Fibroblast of skin of scalp (primary cell): ENCODE measurements at places on chromosomes 1 and 21.

- DNase-seq = peak; percentile 53
Observed at GRCh38 chr1:116373431-116374352, 648 bp downstream of the ATP1A1 start.

DNA sequence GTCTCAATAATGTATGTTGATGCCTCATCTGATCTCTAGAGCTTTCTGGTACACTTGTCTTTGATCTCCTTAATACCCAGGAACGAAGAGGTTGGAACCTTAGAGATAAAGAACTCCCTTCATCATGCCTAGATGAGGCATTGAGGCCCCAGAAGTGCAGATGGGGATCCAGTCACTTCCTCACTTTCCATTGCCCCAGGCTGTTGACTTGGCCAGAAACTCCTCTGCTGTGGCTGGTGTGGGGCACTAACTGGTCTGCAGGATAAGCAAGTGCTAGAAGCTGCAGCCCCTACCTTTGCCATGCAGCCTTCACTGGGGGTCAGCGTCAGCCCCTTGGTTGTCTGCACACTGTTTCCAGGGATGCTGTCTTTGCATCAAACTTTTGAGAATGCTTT lies 49.9 kb downstream of the STUM start:
- no peak for DNase-seq

DNA sequence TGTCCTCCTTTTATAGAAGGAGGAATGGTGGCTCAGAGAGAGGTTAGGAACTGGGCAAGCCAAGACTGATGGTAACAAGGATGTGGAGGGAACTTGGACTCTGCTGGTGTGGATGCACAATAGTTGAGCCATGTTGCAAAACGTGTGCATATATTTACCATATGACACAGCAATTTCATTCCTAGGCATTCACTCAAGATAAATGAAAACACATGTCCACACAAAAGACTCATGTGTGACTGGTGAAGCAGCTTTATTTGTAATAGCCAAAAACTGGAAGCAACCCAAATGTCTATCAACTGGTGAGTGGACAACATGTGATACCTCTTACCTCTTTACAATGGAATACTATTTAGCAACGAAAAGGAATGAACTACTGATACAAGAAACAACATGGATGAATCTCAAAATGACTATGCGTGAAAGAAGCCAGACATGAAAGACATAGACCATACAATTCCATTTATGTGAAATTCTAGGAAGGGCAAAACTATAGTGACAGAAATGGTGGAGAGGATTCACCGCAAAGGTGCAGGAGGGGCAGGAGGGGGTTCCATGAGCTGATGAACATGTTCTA lies 36.2 kb downstream of the CAMK2N1 start:
- peak; percentile 74 for DNase-seq

DNA sequence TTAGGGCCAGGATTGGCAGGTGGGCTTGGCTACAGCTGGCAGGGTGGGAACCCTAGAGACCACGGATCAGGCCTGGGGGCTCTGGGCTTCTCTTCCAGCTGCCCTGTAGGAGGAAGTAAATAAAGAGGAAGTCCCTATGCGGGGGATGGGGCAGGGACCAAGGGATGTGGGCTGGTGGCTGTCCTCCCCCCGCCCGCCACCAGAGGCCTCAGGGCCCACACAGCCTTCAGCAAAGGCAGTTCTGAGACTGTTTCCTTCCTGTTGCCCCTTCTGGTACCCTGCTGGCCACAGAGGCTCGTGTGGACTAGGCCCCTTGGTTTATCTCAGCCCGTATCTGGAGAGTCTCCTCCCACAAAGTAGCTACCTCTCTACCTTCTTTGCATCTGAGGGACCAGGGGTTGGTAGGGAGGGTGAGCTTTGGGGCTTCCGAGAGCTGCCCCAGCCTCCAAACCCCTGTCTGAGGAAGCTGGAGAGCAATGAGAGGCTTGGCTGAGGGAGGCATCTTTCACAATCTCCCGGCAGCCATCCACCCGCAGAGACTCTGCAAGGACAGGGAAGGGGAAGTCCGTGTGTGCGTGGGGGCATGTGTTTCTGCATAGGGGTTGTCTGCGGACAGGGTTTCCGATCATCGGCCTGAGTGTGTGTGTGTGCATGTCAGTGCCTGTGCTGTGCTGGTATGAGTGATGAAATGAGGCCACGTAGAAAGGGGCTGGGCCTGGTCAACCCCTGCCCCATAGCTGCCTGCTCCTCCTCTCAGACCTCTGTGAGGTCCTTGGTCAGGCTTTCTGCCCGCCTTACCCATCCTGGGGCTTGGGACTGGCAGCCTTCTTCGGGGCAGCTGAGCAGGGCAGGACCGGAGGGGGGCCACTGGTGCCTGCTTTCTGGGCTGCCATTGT lies 12.5 kb downstream of the RPS6KA1 start:
- peak; percentile 36 for DNase-seq

GRCh38 chr1:89125240-89125912 lies 538 bp downstream of the GBP2 start:
- DNase-seq = no peak

DNA sequence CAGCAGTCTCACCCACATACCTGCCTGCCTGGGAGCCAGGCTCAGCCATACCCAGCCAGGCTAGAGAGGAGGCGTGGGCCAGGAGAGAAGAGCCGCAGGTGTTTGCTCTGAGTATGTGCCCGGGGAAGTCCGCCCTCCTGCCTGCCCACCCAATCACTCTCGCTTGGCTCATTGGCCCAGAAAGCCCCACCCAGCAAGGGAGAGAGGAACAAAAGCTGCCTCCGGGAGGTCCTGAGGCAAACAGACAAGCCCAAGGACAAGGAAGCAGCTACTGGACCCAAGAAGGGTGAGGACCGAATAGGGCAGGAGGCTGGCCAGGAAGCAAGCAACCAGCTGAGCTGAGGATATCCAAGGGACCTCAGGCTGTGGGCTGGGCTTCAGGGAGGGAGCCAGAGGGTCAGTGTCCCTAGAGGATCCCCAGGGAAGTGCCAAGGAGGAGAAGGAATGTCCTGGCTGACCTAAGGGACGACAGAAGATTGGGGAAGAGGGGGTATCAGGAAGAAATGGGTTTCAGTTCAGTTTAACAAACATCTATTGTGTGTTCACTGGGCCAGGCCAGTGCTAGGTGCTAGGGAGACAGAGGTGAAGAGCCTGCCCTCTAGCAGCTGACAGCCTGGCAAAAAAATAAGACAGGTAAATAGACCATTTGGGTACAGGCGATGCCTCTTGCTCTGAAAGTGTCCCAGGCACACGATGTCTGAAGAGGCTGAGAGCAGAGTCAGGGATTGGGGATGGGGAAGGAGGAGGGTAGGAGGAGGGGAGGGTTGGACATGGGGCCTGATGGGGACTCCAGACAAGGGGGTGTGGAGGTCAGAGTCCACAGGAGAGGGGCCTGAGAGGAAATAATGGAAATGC lies at the start of gene GJB4:
TSS of gene GJB4 (plus strand) at position 238 of the 855 bp plus-strand sequence. CDS start 1,515 bp downstream, outside the sequence.
- DNase-seq = no peak

- DNase-seq = peak; percentile 81
Observed at GRCh38 chr1:227317523-227318015, 723 bp downstream of the CDC42BPA start.

- no peak for DNase-seq
Observed at GRCh38 chr1:31753707-31754349, 10.3 kb downstream of the ADGRB2 start.
